ENCODE measurements at places on chromosomes 6 and 20.

DNA sequence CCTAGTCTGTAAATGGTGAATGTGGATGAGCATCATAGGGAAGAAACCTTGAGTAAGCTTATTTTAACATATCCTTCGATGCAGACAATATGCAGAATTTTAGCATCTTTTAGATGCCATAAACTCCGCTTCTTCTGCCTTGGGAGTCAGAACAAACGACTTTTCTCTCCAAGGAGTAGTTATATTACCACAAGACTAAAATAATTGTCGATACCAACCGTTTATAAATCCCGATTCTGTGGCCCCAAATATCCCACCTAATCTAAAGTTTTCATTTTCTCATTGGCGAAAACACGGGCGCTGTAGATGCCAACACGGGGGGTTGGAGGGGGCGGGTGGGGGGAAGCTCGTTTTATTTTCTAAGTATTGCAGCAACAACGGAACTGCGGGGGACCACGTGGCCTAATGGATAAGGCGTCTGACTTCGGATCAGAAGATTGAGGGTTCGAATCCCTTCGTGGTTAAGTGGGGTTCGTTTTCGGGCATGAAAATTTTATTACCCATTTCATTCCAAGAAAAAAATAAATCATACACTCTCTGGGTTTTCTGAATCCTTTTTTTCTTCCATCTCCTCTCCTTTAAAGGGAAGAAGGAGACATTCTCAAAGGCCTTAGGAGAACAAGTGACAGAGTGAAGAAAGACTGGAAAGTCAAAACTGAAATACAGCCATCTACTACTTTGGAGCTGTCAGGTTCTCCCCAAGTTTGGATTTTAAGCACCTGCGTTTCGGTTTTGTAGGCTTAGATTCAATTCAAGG lies 65.5 kb upstream of the BTN3A2 start:
- DNase-seq, result no peak

DNA sequence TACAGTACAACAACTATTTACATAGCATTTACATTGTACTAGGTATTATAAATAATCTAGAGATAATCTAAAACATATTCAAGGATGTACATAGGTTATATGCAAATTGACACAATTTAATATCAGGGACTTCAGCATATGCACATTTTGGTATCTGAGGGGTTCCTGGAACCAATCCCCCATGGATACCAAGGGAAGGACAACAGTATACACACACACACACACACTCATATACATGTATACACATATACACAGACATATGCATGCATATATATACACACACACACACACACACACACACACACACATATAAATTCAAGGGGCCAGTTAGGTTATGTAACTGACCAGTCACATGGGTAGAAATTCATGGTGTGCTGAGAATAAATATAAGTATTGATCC lies 24.9 kb downstream of the ADGRF5 start:
- DNase-seq, result no peak

DNA sequence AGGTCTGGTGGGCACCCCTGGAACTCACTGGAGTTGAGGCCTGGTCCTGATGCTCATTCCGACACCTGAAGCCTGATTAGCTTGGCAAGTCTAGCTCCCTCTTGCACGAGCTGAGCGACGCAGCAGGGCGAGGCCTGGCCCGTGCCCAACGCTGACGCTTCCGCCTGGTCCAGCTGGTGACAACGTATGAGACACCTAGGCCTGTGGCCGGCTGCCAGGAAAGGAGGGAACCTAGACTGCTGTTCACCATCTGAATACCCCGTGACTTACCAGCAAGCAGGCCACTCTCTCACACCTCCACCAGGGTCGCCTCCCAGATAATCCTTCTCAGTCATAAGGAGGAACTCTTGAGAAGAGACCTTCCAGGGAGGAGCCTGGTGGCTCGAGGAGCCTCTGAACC lies 24.5 kb downstream of the YTHDF1 start:
- no peak for DNase-seq

DNA sequence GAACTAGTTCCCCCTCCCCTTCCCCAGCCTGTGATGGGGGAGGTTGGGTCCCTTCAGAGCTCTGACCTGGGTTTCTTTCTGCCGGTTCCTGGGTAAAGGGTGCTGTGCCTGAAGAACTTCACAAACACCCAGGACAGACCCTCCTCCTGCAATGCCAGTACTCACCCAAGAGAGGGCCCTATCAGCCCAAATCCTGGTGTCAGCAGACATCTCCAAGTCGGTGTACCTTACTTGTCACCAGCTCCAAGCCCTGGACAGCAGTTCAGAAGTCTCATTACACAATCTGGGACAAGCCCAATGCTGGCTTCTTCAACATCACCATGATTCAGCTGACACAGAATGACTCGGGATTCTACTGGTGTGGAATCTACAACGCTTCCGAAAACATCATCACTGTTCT lies 467 bp downstream of the TREML4 start:
- no peak for DNase-seq

- DNase-seq, result no peak
Observed at GRCh38 chr6:17904491-17905120, 82.8 kb downstream of the KIF13A start.

All from head of caudate nucleus (tissue), 42 donors.